ENCODE measurements at places on chromosomes 1 and 21.

DNA sequence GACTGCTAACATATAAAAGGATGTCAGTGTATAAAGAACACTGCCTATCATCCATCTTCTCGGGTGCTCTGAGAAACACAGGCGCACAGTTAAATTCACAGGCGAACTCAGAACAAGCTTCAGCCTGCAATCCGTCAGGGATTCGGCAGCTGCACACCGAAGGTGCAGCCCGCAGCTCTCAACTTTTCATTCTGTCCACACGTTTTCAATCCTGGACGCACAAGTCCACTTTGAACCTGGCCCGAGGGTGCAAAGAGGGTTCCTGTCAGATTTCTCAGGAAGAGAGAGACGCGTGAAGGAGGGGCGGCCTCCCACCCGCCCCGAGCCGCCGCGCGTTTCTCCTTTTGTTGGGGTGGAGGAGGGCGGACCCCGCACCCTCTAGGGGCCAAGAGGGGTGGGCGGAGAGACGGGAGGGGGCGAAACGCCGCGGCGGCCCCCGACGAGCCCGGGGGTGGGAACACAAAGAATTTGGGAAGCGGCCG, 724 bp downstream of the DOCK7 start:
- peak; percentile 56 for DNase-seq

DNA sequence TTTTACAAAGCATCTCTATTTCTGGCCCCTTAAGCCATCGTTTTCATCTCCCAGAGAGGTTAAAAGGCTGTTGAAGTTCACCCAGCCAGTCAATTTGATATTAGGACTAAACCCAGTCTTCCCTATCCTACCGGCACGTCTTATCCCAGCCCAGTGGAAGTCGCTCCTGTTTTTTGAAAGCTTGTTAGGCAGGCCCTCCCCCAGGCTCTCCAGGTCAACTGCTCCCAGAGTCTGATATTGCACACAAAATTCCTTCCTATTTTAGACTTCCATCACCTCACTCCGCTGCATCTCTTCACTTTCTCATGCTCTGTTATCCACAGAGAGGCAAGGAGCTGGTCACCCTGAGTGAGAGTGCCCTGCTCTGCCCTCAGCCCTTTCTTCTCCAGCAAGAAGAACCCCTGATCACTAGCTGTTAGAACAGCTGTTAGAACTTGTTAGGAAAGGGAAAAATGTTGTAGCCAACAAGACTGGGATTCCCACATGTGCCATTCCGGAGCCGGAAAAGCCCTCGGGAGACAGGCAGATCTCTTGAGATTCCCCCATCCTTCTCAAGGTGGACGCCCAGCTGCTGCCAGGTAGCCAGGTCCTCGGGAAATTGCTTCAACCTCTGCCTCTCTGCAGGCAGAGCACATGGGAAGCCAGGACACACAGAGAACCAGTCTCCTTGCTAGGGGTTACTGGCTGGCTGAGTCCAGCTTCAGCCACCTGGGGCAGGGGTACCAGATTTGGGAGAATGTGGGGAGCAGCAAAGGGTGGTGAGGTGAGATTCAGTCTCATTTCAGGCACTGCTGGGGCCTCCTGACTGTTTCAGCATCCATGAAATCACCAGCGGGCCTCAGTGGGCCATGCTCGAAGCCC, 25.7 kb downstream of the PLXNA2 start:
- DNase-seq: no peak

GRCh38 chr1:84192681-84193080, 48.6 kb downstream of the PRKACB start:
- DNase-seq: no peak

- DNase-seq: peak; percentile 72
Observed at GRCh38 chr1:235954306-235955283, 87.9 kb upstream of the LYST start.

DNA sequence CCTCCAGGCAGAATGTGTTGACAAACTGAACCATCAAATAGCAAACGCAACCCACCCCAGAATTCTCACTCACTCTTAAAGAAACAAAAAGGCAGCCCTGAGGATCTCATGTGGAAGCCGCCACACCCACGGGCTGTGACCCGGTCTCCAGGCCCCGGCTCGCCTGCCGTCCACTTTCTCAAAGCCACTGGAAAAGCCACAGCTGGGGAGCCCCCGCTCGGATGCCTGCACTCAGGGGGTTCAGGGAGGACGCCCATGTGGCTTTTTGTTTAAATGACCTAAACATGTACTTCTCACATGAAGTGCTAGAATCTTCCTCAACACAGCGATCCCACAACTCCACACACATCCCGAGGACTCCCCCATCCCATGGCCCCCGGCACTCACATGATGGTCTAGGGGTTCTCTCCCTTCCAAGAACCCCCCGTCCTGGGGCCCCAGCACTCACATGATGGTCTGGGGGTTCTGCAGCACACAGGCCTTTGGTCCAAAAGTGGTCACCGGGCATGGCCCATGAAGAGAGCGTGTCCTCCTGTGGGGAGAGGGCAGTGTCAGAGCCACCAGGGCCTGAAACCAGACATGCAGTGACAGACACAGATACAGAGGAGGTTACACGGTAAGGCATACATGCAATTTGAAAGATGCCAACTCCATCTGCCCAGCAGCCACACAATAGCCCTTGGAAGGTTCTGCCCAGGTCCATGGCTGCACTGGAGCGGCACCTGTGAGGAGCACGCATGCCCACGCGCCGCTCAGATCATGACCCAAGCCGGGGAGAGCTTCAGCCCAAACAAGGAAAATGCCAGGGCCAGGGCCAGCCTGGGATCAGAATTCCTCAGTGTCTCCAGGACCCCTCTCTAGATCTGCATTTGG, 16.5 kb downstream of the NADK start:
- DNase-seq: no peak

DNA sequence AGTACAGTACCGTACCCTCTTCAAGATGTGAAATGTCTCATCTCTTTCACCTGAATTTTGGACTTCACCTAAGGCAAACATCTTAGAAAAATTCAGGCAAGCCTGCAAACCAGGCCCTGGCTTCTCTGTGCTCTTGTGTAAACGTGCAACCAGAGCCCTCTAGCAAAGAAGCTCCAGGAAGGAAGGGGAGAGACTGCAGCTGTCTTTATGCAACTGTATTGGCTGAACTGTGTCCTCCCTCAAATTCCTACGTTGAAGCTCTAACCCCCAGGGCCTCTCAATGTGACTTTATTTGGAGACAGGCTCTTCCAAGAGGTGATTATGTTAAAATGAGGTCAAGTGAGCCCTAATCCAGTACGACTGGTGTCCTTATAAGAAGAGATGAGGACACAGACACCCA, 60.3 kb downstream of the SLC45A1 start:
- no peak for DNase-seq

DNA sequence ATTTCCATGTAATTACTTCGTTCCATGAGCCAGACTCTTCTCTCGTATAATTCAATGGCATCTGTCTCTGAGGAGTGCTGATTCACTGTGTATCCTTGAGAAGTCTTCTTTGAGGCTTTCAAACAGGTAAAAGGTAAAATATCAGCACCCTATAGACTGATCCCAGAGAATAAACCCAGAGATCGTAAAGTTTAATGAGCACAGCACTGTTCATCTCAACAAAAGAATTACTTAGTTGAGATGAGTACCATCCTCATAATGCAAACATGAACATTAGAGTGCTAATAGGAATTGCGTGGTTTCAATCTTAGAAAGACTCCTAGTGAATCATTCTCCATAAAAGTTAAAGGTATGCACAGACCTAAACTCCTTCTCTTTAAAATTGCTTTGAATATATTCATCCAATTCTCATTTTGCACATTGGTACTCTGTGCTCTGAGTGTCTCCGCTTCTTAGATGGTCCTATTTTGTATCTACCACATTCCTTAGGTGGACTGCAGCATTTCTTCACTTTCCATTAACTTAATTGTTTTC, 97.2 kb downstream of the TBX15 start:
- DNase-seq: no peak

DNA sequence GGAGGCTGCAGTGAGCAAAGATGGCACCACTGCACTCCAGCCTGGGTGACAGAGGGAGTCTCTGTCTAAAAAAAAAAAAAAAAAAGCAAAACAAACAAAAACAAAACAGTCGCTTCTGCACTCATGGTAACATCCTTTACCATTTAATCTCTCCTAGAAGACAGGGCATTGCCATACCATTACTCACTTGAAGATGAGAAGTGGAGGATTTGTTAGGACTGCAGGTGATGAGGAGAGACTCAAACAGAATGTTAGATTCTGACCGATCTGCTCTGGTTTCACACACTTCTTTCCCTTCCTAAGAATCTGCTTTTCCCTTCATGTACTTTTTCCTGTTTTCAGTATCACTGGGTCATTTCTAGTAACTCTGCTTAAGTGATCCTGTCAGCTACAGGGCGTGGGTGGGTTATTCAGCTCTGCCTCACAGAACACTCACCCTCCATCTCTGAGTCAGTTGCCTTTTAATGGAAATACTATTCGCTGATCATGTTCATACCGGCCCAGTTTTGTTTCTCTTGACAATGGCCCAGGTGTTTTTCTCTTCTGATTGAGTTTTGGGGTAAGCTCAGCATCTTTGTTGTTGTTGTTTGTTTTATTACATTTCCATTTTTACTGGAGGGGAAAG, 148.0 kb upstream of the ERG start:
- DNase-seq: no peak

- DNase-seq: no peak
Observed at GRCh38 chr1:18876210-18876609, 16.8 kb upstream of the TAS1R2 start.

GRCh38 chr1:76909311-76909710, 42.0 kb downstream of the ST6GALNAC5 start:
- no peak for DNase-seq

GRCh38 chr1:212364985-212365384, 49.7 kb downstream of the PACC1 start:
- no peak for DNase-seq

- DNase-seq: no peak
Observed at GRCh38 chr1:219931033-219931432, 2.7 kb upstream of the SLC30A10 start.

GRCh38 chr1:235069176-235069575, 59.5 kb downstream of the TOMM20 start:
- DNase-seq: no peak

GRCh38 chr1:45730075-45730779, 20.2 kb downstream of the IPP start:
- DNase-seq: no peak

DNA sequence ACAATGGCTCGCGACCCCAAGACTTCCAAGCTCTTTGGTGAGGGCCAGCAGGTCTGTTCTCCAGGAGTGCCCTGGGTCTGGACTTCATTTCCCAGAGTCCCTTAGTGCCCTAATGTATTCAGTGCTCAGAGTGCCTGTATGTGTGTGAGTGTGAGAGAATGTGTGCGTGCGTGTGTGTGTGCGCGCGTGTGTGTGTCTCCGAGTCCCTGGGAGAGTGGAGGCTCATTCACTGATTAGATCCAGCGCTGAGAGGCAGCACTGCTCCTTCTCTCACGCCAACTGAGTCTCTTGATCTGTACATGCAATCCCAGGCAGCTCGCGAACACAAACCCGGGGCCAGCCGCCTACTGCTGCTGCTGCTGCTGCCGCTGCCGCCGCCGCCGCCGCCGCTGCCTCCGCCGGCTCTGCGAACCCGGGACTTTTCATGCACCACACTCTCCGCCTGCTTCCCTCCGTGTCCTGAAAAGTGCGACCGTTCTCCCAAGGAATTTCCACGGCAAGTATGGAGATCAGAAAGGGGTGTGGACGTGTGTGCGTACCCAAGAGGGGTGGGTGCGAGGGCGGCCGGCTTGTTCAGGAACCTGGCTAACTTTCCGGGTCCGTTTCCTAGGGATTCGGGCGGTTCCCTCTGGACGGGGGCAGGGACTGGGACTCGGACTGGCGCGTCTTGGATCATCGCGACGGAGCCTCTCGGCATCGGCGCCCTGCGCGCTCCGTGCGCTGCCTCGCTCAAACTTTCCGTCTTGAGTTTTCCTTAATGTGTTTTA, at the start of gene RNF220:
TSS of gene RNF220 (plus strand) at position 225 of the 767 bp plus-strand sequence.
- DNase-seq: peak; percentile 53

GRCh38 chr1:74502432-74502831, 10.0 kb downstream of the LRRC53 start:
- peak; percentile 25 for DNase-seq

DNA sequence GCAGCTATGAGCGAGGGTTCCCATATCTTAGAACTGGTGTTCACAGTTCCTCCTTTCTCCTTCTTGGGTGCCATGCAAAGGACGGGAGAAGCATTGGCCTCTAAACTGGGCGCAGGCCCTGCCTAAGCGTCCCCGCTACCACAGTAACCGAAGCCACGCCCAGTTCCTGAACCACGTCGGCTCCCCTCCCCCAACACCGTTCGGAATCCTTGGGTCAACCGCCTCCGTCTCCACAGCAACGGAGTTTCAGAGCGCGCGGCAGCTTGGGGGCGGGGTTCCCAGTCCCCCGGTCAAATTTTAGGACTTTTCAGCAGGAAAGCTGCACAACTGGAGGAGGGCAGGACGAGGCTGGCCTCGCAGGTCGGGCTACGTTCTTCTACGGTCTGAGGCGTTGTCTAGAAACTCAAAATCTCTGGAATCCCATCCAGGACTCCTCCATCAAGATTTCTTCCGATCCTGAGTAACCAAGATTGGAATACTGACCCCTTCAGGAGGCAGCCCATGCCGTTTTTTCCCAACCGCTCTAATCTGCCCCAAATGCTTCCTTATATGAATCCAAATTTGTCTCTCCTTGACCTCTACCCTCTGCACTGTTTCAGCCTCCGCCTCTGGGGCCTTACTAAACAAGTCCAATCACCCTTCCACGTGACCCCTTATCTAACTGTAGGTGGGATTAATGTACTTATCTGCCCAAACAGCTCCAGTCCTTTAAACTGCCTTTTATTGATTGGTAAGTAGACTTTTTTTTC, at the start of gene SPAG17:
TSS of gene SPAG17 (minus strand) at position 145 of the 749 bp plus-strand sequence. CDS start at position 74, 71 bp downstream.
- peak; percentile 41 for DNase-seq

- no peak for DNase-seq
Observed at GRCh38 chr1:156153362-156153761, at the start of gene SEMA4A. Gene SEMA4A, plus strand, starts transcription at chr1:156153585. Its CDS starts 994 bp downstream, at chr1:156154579.

DNA sequence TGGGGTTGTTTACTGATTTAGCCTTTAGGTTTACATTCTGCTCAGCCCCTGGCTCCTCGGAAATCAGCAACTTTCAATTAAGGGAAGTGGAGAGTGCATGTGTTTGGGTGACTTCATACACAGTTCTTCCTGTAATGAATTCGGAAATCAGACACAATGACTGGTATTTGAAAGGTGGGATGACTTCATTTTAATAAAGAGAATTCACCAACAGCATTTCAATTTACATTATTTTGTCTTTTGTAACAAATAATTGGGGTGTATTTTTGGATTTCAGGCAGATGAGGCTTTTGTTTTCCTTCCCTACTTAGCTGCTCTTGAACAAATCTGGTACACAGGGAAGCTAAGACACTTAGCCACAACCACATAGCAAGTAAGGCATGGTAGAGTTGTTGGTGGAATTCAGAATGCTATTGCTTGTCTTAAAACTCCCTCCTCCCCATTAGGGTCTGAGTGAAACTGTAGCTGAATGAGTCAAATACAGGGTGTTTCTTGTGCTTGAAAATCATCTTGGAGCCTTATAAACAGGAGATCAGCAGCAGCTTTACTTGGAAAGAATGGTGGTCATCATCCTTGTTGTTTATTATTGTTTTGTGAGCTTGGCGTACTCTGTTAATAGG, 917 bp downstream of the STX12 start:
- no peak for DNase-seq

DNA sequence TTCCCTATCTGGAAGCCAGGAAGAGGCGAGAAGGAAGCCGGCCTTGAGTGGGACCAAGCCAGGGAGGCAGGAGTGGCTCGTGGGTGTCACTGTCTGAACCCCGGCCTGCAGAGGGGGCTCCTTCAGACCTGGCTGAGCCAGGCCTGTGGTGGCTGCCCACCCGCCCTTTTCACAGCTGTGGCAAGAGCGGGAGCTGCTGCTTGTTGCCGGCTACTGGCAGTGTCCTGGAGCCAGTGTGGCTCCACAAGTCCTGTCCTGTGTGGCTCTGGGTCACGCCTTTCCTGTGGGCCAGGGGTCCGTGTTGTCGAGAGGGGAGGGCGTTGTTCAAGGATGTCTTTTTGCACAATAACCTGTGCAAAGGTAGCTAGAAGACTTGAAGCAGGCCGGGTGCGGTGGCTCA, 1.3 kb downstream of the PFKL start:
- DNase-seq: no peak
